ENCODE measurements at places on chromosomes 6 and 20. TPM values are rescaled to one million over a fixed set of nuclear protein-coding genes. Genes with fewer than 3 reads are reported as not detected.

DNA sequence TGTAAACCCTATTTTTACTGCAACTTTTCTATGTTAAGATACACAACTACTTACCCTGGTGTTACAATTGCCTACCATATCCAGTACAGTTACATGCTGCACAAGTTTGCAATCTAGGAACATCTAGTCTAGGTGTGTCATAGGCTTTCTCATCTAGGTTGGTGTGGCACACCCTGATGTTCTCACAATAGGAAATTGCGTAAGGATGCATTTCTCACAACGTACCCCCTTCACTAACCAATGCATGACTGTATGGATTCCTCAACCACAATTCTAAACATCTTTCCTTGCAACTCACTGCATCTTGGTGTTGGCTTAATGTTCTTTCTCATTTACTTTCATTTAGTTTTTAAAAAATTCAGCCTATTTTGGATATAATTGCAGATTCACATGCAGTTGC, 31.6 kb downstream of the GJA10 start:
- DNase-seq = no peak

GRCh38 chr6:14397518-14397901, 279.9 kb downstream of the CD83 start:
- no peak for DNase-seq

The AIF1 gene
- not detected for total RNA-seq

- DNase-seq = peak; percentile 59
Measured at GRCh38 chr6:165557674-165558073, 105.4 kb downstream of the PDE10A start.

The NR2E1 gene
- not detected for total RNA-seq

GRCh38 chr20:44288252-44288651, 22.8 kb downstream of the FITM2 start:
- DNase-seq = no peak

- DNase-seq = no peak
Measured at GRCh38 chr6:104625536-104625935, 234.2 kb downstream of the HACE1 start.

DNA sequence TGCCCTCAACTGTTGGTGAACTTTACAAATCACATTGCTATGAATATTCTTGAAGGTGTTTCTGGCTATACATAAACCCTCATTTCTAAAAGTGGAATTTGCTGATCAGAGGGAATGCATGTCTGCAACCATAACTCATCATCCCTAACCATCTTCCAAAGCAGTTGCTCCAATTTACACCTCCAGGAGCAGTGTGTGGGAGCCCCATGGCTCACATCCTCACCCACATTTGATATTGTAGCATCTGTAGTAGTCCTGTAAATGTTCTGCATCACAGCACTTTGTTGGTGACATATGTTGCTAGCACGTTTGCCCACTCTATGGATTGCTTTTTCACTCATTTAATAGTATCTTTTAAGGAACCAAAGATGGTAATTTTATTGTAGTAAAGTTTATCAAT, 183.8 kb upstream of the SMLR1 start:
- DNase-seq = no peak

The PLA2G7 gene
- total RNA-seq = not detected

The KCNQ2 gene
- total RNA-seq = not detected

DNA sequence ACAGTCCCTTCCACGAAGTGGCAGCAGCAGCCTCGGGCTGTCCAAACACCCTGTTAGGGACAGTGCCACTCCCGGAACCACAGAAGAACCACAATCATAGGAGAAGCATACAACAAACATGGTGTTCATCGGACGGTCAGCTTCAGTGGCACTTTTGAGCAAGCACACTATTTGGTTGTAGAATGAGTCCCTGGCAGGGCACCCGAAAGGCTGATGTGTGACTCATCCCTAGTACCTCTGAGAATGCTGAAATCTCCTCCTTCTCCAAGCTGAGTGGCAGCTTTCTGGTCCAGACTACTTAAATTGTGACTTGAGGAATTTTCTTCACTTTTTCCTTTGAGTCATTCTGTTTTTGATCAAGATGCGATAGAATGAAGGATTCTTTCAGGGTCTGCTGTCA, 282.5 kb downstream of the ESR1 start:
- no peak for DNase-seq

GRCh38 chr6:170366248-170366960, 59.8 kb downstream of the FAM120B start:
- no peak for DNase-seq

Measured in endothelial cell of umbilical vein (primary cell).